H7 (cell line): ENCODE measurements at places on chromosomes 6 and 20. TPM values are rescaled to one million over a fixed set of nuclear protein-coding genes. Genes with fewer than 3 reads are reported as not detected.
A peak's percentile ranks its signal among the peaks of the same experiment; 100 is the strongest.

- DNase-seq = no peak
Measured at GRCh38 chr6:41022294-41022693, 16.7 kb downstream of the UNC5CL start.

GRCh38 chr6:11094411-11094851, 797 bp downstream of the SMIM13 start:
- DNase-seq = peak; percentile 75

DNA sequence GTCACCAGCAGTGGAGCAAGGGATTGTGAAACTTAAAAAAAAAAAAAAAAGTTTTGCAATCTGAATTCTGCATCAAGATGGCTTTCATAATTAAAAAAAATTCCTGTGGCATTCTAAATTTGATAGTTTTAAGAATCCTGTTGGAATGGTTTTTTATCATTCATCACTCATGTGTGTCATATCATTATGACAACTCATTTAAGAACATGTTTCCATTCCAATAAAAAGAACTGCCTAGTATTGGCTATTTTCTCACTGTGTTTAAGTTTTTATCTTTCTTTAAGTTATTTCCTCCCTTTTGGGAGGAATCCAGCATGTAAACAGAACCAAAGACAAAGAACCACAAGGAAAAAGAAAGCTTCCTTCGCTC, 26.2 kb upstream of the RHAG start:
- DNase-seq = no peak

GRCh38 chr20:24827603-24828295, 121.3 kb upstream of the CST7 start:
- DNase-seq = no peak

DNA sequence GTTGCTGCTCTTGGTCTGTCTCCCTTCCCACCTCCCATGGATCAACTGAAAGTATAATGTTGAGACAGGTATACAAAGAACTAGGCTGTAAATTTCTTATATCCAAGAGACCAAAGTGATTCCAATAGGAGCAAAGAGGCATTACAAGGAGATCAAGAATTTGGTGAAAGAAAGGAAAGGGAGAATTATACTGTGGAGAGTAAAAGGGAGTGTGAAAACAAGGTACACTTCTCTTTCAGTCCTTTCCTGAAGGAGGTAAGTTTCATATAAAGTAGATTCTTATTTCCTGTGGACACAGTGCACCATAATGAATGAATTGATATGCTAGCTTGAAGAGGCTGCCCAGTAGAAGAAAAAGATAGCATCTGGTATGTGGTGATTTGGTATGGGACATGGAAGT, 49.7 kb downstream of the CD2AP start:
- no peak for DNase-seq

DNA sequence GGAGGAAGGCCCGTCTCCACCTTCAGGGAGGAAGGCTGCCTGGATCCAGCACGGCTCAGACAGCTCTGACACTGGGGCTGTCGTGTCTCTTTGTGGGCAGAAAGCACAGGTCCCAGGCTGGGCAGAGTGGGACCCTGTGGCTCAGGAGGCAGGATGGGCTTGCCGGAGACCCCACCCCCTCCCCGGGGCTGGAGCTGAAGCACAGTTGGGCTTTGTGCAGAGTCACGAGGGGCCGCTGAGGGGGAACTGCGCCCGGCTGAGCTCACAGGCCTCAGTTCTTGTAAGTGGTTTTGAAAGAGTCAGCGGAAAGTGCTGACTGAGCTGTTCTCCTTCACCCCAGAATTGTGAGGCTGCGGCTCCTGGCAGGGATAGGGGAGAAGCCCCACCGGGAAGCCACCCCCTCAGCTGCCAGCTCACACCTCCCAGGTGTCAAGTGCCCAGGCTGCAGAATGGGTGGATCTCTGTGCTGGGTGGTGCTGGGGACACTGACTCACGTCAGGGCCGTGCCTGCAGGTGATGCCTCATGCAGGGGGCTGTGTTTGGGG, 145.5 kb upstream of the RNF24 start:
- peak; percentile 84 for DNase-seq

Gene ZNF831
- not detected in 2 replicates for total RNA-seq

GRCh38 chr20:17403461-17403860, 127.7 kb downstream of the BFSP1 start:
- no peak for DNase-seq

- peak; percentile 24 for DNase-seq
Measured at GRCh38 chr6:100116411-100117194, 122.6 kb upstream of the MCHR2 start.

Gene OSTM1
- total RNA-seq = 20.9 and 24.5 TPM in 2 replicates

- no peak for DNase-seq
Measured at GRCh38 chr6:1131285-1132079, 180.4 kb upstream of the FOXQ1 start.

- no peak for DNase-seq
Measured at GRCh38 chr20:48603116-48603818, 224.5 kb downstream of the PREX1 start.

Gene GRM4
- 23.9 and 35.3 TPM in 2 replicates for total RNA-seq

GRCh38 chr6:13303668-13304017, 24.7 kb downstream of the TBC1D7 start:
- no peak for DNase-seq

- DNase-seq = no peak
Measured at GRCh38 chr6:107292715-107293271, 166.6 kb downstream of the PDSS2 start.

DNA sequence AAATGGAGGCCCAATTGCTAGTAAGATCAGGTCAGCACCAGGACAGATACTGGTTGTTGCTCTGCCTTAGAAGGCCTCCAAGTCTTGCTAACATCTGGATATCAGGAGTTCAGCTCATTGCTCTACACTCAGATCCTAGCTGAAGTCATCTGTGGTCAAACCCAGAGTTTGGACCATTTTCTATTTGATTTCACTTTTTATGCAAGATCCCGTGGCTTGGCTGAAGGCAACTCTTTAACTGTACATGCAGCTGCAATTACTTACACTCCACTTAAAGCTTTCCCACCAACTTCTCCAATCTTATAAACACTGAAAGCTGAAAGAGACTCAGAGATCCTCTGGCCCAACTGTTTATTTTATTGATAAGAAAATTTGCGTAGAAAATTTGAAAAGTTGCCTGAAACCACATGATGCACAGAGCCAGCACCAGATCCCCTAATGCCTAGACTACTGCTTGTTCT, 2.7 kb downstream of the SLC17A2 start:
- no peak for DNase-seq

DNA sequence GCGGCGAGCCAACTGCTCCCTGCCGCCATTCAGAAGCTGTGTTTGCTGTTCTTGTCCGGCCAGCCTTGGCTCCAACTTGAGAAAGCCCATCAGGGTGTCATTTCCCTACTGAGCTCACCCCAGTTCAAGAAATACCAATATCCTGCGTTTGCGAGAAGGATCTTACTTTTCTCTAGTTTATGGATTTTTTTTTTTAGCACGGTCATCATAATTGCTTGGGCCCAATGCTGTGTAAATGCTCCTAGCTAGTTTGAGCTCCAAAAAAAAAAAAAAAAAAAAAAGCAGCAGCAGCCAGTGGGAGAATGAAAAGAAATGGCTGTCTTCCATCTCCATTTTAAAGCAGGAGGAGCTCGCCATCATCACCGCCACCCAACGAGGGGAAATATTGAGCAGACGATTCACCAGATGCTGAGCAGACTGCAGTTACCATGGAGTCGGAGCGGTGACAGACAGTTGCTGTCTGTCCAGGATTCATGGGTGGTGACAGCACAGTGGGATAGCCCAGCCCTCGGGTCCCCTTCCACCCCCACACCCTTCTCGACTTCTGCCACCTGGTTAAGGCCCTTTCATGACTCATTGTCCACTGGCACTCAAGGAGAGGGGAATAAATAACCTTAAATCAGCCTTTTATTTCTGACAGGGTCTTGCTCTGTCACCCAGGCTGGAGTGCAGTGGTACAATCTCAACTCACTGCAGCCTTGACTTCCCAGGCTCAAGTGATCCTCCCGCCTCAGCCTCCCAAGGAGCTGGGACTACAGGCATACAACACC, 132.4 kb upstream of the SNX9 start:
- DNase-seq = no peak

Gene BRD2
- 121 and 182 TPM in 2 replicates for total RNA-seq

Gene RNF144B
- total RNA-seq = 1.4 and 1.7 TPM in 2 replicates

DNA sequence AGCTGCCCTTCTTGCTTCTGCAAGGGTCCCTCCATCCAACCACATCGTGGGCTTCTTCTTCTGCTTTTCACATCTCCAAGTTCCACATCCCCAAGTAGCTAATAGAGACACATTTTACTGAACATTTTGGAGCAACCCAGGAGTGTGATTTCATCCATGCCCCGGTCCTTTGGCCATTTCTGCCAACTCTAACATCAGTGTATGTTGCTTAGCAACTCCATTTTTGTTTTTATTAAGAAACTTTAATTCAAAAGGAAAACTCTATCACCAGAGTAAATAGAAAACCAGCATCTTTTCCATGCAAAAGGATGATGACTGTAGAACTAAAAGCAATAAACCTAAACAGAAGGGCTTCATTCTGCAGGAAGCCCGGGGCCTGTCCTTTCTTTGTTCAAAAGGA, 32.7 kb upstream of the SULF2 start:
- no peak for DNase-seq

DNA sequence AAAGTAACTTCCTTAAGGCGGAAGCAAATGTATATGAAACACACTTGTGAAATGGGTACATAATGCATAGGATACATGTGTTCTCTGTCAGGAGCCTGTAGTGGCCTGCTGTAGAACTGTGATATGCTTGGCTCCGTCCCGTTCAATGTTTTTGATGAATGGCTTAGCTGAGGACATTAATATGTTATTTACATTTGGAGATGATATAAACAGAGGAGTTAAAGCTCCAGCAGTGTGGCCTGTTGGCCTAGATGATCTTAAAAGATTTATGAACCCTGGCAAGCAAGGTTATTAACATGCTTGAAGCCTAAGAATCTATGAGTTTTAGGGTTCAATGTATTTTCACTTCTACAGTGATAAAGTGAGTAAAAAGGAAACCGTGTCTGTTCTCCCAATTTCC, 59.2 kb downstream of the AKAP12 start:
- no peak for DNase-seq

DNA sequence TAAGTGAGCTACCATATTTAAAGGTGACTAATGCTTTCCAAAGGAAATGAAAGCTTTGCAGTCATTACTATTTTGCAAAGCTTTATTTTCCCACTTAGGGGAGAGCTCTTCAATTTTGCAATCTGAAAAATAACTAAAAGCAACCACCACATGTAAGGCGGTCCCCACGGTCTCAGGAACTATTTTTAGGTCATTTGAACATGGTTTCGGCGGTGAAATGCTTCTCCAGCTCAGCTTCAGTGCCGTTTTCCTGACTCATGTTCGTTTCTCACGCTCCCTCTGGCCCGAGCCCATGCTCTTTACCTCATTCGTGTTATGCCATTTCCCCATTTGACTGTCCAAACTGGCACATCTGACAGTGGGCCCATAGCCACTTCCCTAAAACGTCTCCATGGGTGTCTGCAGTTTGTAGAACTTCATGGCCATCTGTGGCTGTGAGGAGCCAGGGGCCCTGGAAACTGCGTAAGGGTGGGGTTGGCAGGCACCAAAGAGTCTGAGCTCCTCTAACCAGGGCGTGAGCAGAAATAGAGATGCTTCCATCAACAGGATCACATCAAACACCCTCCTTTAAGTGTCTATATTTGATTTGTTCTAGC, 46.5 kb downstream of the ADTRP start:
- DNase-seq = no peak

DNA sequence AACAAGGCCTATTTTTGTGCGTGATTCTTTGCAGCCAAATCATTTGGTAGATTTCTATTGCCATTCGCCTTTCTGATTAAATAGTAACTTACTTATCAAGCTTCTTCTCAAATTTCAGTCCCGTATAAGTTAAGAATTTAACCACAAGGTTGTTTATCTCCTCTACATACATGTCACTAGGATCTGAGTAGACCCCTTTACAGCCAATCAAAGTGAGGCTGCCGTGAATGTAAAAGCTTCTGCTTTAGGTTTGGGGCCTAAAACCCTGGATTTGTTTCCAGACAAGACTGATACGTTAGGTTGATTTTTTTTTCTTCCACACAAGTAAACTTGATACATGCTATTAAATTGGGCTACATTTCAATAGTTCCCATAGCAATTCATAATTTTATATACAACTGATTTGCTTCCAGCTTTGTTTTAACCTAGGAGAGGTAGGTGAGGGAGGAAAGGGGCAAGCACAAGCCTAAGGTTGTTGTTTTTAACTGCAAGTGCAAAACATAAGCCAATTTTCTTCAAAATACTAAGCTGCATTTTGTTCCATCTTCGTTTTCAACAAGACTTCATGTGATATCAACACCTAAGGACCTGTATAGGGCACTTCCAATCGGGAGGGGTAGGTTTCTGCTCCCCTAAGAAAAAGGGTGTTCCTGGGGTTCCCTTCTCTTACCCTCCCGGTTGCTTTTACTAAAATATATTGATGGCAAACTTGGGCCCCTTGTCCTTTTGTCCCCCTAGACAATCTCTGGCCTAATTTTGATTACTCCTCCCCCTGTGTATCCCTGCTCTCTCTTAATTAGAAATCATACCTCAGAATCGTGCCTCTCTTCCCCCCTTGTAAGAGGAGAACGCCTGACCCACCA, 1.7 kb downstream of the RANBP9 start:
- DNase-seq = no peak

Gene TRIM31
- not detected in 2 replicates for total RNA-seq

- DNase-seq = no peak
Measured at GRCh38 chr6:112024464-112024863, 29.4 kb upstream of the CCN6 start.

DNA sequence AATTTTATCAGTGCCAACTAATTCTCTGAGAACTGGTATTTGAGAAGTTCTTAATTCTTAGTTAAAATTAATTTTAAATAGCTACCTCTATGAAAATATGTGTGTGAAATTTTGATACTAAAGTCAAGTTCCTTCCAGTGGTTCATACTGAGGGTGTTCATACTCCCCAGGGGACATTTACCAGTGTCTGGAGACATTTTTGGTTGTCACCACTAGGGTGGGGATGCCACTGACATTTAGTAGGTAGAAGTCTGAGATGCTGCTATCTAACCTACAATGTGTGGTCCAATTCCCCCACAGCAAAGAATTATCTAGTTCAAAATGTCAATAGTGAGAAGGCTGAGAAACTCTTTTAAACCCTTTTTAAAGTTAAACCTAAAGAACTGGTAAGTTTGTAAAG, 463.8 kb downstream of the ADGRB3 start:
- DNase-seq = peak; percentile 6

Gene HLA-DQB2
- total RNA-seq = not detected in 2 replicates

GRCh38 chr20:47397652-47398301, 41.3 kb upstream of the ZMYND8 start:
- DNase-seq = no peak

GRCh38 chr6:26280407-26280806, 84.6 kb upstream of the BTN3A2 start:
- DNase-seq = no peak
